Activated T-helper 17 cell treated with anti-CD3 and anti-CD28 coated beads, Interleukin-2, amount 50 U/mL, for 72 hours (primary cell): ENCODE measurements at places on chromosomes 6 and 20. TPM values are rescaled to one million over a fixed set of nuclear protein-coding genes. Genes with fewer than 3 reads are reported as not detected.
A peak's percentile ranks its signal among the peaks of the same experiment; 100 is the strongest.

The TUBB2B gene
- 0.35 TPM for total RNA-seq

DNA sequence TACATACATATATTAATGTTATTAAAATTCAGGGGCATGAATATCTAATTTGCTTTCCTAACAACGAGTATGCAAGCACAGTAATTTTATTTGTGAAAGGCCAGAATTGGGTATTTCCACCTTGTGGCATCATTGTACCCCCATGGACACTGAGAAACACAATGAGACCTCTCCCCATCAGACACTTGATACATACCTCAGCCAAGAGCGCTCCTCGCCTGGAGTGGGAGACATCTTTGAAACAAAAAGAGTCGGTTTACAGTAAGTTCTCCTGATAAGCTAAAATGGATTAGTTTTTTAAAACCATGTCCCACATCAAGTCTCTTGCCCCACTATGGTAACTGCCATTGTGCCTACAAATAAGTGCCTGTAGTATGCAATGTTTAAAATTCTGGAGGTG lies 2.1 kb downstream of the CNR1 start:
- ATAC-seq: no peak
- H3K27ac ChIP-seq: no peak overlapping the region
- no peaks in the 10 kb centered on the region for H3K36me3 ChIP-seq
- H3K4me3 ChIP-seq: no peak overlapping the region

- no peaks in the 10 kb centered on the region for H3K4me1 ChIP-seq
- H3K27me3 ChIP-seq: no peaks in the 10 kb centered on the region
- no peak overlapping the region for H3K27ac ChIP-seq
Observed at GRCh38 chr6:147758303-147758702, 249.8 kb downstream of the SAMD5 start.

The FAM217A gene
- not detected for total RNA-seq

GRCh38 chr6:25959890-25960536 lies 2.6 kb upstream of the TRIM38 start:
- peaks cover 49% of the 10 kb centered on the region for H3K4me1 ChIP-seq
- H3K4me3 ChIP-seq: peak overlapping the region; percentile 96
- H3K27ac ChIP-seq: peak overlapping the region; percentile 99
- ATAC-seq: no peak
- peaks cover 38% of the 10 kb centered on the region for H3K36me3 ChIP-seq

DNA sequence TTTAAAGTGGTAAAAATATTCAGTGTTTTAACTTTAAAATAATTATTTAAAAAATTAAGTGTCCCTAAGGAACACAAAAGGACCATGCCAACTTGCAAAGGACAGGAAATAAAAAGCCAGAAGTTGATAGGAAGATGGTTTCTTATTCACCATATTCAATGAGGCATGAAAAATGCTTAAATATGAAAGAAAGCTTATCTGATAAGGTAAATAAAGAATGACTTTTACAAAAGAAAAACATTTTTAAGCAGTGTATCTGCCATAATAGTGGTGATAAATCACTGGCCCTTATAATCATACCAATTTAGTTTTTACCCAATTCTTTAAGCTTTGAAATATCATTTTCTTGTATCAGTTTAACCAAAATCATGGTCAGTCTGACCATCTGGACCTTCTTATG lies 33.5 kb upstream of the POPDC3 start:
- H3K4me1 ChIP-seq: peaks cover 5% of the 10 kb centered on the region
- H3K36me3 ChIP-seq: no peaks in the 10 kb centered on the region
- no peak overlapping the region for H3K27ac ChIP-seq
- no peak for ATAC-seq
- H3K4me3 ChIP-seq: no peak overlapping the region

The VIP gene
- not detected for total RNA-seq

- H3K36me3 ChIP-seq: no peaks in the 10 kb centered on the region
- ATAC-seq: no peak
- H3K4me3 ChIP-seq: no peak overlapping the region
- H3K27me3 ChIP-seq: no peaks in the 10 kb centered on the region
- H3K27ac ChIP-seq: no peak overlapping the region
- H3K4me1 ChIP-seq: peaks cover 5% of the 10 kb centered on the region
Observed at GRCh38 chr20:23129891-23130621, 43.9 kb upstream of the CD93 start.

- H3K4me1 ChIP-seq: peaks cover 4% of the 10 kb centered on the region
- H3K27me3 ChIP-seq: no peaks in the 10 kb centered on the region
- H3K27ac ChIP-seq: no peak overlapping the region
- no peaks in the 10 kb centered on the region for H3K36me3 ChIP-seq
- ATAC-seq: no peak
- H3K4me3 ChIP-seq: no peak overlapping the region
Observed at GRCh38 chr20:8175741-8176675, 43.9 kb downstream of the PLCB1 start.

The IL22RA2 gene
- total RNA-seq: not detected

The KCNB1 gene
- not detected for total RNA-seq

GRCh38 chr6:42450477-42451332 lies 1.0 kb downstream of the TRERF1 start:
- peaks cover 11% of the 10 kb centered on the region for H3K36me3 ChIP-seq
- no peaks in the 10 kb centered on the region for H3K27me3 ChIP-seq
- peak overlapping the region; percentile 82 for H3K27ac ChIP-seq
- H3K4me1 ChIP-seq: peaks cover 29% of the 10 kb centered on the region
- ATAC-seq: peak; percentile 50

- H3K27me3 ChIP-seq: no peaks in the 10 kb centered on the region
- H3K4me3 ChIP-seq: no peak overlapping the region
- H3K4me1 ChIP-seq: no peaks in the 10 kb centered on the region
- no peak overlapping the region for H3K27ac ChIP-seq
Observed at GRCh38 chr6:121881974-121882667, 446.7 kb downstream of the GJA1 start.

GRCh38 chr6:42041481-42042053 lies 8.8 kb upstream of the TAF8 start:
- H3K36me3 ChIP-seq: peaks cover 67% of the 10 kb centered on the region
- H3K27ac ChIP-seq: peak overlapping the region; percentile 88
- H3K4me1 ChIP-seq: peaks cover 49% of the 10 kb centered on the region
- H3K27me3 ChIP-seq: no peaks in the 10 kb centered on the region
- no peak for ATAC-seq
- peak overlapping the region; percentile 97 for H3K4me3 ChIP-seq

DNA sequence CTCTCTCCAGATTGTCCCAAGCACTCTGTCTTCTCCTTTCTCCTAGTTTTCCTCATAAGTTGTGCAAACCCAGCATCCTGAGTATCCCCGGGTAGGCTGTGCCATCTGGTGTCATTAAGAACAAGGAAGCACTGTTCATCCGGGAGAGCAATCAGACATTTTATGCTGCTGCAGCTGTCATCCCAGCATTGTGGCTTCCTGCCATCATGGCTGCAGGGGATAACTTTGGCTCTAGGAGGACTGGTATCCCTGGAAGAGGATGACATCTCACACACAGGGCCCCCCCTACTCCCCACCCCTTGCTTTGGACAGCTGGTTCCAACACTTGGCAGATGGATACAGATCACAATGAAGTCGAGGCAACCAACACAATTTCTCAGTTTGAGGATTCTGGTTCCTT lies 1195.1 kb upstream of the MAP3K7 start:
- no peaks in the 10 kb centered on the region for H3K36me3 ChIP-seq
- H3K4me1 ChIP-seq: no peaks in the 10 kb centered on the region
- ATAC-seq: no peak
- no peak overlapping the region for H3K27ac ChIP-seq

- no peak overlapping the region for H3K27ac ChIP-seq
- H3K36me3 ChIP-seq: no peaks in the 10 kb centered on the region
- H3K27me3 ChIP-seq: no peaks in the 10 kb centered on the region
Observed at GRCh38 chr6:119442776-119443184, 93.2 kb upstream of the MAN1A1 start.

DNA sequence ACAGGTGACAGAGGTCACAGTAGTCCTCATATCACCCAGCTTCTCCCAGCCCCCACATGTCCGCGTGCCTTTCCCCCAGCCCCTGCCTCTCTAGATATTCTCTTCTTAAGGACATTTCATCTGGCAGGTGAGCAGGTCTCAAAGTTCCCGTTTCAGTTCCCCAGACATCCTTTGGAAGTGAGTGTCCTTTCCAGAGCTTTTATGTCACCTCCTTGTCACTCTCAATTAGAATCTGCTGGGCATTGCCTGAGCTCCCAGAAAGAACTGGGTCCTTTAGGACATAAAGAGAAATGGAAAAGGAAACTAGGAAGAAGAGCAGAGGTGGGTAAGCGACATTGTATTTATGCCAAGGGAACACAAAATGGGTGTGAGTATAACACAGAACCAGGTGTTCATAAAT lies 66.9 kb upstream of the CEP85L start:
- H3K27ac ChIP-seq: peak overlapping the region; percentile 10
- H3K36me3 ChIP-seq: no peaks in the 10 kb centered on the region
- H3K27me3 ChIP-seq: no peaks in the 10 kb centered on the region
- no peak for ATAC-seq

GRCh38 chr6:109834131-109834530 lies 143.0 kb downstream of the FIG4 start:
- H3K27me3 ChIP-seq: no peaks in the 10 kb centered on the region
- H3K27ac ChIP-seq: no peak overlapping the region
- no peaks in the 10 kb centered on the region for H3K4me1 ChIP-seq
- H3K36me3 ChIP-seq: peaks cover 10% of the 10 kb centered on the region
- no peak overlapping the region for H3K4me3 ChIP-seq

- no peaks in the 10 kb centered on the region for H3K27me3 ChIP-seq
- H3K4me1 ChIP-seq: peaks cover 41% of the 10 kb centered on the region
- peak overlapping the region; percentile 69 for H3K4me3 ChIP-seq
- H3K27ac ChIP-seq: peak overlapping the region; percentile 77
- peak; percentile 99 for ATAC-seq
Observed at GRCh38 chr6:109059571-109060021, 35.0 kb downstream of the SESN1 start.

DNA sequence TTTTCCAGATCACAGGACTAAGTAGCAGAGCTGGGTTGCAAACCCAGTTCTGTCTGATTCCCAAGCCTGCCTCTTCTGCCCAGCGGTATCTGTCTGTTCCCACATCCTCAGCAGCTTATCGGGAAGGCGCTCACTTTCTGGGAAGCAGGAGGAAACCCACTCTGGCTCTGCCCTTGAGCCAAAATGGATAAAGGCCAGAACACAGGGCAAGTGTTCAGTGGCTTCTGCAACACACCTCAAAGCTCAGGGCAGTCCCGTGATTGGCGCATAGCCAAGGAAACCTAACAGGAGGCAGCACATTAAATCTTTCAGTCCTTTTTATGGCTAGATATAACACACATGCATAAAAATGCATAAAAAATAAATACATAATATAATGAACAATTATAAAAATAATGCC lies 262.2 kb downstream of the NRN1 start:
- H3K36me3 ChIP-seq: no peaks in the 10 kb centered on the region
- no peak overlapping the region for H3K4me3 ChIP-seq
- ATAC-seq: no peak
- H3K4me1 ChIP-seq: peaks cover 4% of the 10 kb centered on the region
- H3K27ac ChIP-seq: no peak overlapping the region
- H3K27me3 ChIP-seq: no peaks in the 10 kb centered on the region

GRCh38 chr6:105872249-105872648 lies 213.9 kb upstream of the PRDM1 start:
- H3K36me3 ChIP-seq: no peaks in the 10 kb centered on the region
- ATAC-seq: no peak
- H3K4me1 ChIP-seq: peaks cover 13% of the 10 kb centered on the region
- H3K27ac ChIP-seq: no peak overlapping the region
- H3K27me3 ChIP-seq: peaks cover 16% of the 10 kb centered on the region

DNA sequence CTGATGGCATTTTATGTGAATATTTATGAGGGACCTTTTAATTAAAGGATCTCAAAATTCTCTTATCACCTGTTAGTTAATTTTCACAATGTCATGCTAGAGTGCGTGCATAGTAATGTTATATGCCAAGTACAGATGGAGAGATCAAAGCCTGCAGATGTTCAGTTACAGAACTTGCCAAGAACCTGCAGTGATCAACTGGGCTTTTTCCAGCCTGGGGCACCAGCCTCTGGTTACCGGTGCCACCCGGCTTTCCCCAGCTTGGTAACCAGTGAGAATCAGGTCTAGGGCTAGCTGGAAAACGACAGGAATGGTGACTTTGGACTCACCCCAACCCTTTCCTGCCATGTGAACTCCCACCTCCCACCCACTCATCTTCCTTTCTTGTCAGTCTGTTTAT lies 91.8 kb downstream of the CAP2 start:
- H3K4me3 ChIP-seq: no peak overlapping the region
- H3K4me1 ChIP-seq: no peaks in the 10 kb centered on the region
- no peak overlapping the region for H3K27ac ChIP-seq
- no peak for ATAC-seq

The LHFPL5 gene
- total RNA-seq: 0.26 TPM

The NEURL2 gene
- total RNA-seq: 2.1 TPM

The ATRN gene
- 8.5 TPM for total RNA-seq

- H3K36me3 ChIP-seq: no peaks in the 10 kb centered on the region
- H3K4me1 ChIP-seq: no peaks in the 10 kb centered on the region
- H3K27ac ChIP-seq: no peak overlapping the region
Observed at GRCh38 chr6:154473324-154473723, 37.2 kb downstream of the CNKSR3 start.

DNA sequence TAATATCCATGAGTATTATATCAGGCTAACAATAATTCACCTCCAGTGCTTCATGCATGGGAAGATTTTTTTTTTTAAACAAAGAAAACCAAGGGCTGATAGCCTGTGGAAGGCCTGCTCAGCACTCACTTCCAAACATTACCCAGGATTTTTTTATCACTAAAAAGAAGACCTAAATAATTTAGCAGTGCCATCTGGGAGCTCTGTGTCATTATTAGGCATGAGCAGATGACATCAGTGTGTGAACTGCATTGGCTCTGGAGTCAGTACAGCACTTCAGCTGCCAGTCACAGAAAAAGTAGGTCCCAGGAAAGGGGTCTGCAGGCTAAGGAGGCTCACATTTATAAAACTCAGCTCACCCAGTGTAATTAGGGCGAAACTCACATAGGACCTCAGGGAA lies 94.8 kb downstream of the COL21A1 start:
- H3K4me3 ChIP-seq: no peak overlapping the region
- H3K4me1 ChIP-seq: no peaks in the 10 kb centered on the region
- no peak for ATAC-seq
- H3K36me3 ChIP-seq: no peaks in the 10 kb centered on the region

DNA sequence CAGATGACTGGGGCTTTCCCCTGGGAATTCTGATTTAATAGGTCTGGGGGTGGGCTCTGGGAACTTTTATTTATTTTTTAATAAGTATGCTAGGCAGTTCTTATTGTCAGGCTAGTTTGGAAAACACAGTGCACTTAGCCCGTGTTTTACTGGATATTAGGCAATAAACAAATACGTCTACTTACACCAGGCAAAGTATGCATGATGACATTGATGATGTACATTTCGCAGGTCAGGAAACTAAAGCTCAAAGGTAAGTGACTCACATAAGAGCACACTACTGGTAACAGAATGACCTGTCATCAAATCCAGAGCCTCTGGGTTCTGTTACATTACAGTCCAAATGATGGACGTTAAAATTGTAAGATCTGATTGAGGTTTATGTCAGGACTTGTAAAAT lies 144.4 kb upstream of the EXOC2 start:
- no peaks in the 10 kb centered on the region for H3K4me1 ChIP-seq
- peaks cover 21% of the 10 kb centered on the region for H3K27me3 ChIP-seq
- H3K36me3 ChIP-seq: no peaks in the 10 kb centered on the region
- H3K4me3 ChIP-seq: no peak overlapping the region
- no peak overlapping the region for H3K27ac ChIP-seq
- no peak for ATAC-seq

The SPAG4 gene
- total RNA-seq: 7.2 TPM
